ENCODE measurements at places on chromosomes 12 and 14.
A peak's percentile ranks its signal among the peaks of the same experiment; 100 is the strongest.

- no peak for DNase-seq
These were observed 13.8 kb downstream of the ASCL1 start for GRCh38 chr12:102971227-102971626.

DNA sequence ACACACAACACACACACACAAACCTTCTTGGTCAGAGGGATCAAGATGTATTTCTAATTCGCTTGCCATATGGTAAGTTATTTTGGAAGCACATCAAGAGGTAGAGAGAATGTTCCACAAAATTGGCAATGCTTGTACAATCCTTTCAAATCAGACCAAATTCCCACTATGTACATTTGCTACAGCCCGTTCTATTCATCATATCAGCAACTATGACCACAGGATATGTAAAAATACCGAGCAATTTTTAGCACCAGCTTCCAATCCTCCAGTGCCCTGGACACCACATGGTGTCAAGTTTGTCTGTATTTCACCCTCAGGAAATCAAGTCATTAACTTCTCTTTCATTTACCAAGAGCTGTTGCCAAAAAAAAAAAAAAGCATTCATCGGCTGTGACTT, 21.2 kb downstream of the TBX5 start:
- no peak for DNase-seq

GRCh38 chr14:76927971-76928700, 100.4 kb downstream of the IRF2BPL start:
- DNase-seq, result no peak

DNA sequence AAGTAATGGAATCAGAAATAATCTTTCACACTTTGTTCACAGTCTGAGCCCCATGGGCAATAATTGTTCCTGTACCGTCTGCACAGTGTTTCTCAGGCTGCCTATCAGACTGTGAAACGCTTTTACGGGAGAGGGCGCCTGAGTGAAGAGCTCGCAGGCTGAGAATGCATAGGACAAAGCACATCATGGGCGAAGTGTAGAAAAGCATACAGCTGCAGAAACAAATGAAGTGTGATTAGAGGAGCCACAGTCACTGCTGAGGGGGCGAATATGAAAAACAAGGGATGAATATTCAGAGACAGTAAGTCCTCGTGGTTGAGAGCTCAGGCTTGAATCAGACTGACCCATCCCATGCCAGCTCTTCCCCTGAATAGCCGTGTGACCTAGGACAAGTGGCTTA, 438.4 kb upstream of the DCN start:
- DNase-seq, result no peak

DNA sequence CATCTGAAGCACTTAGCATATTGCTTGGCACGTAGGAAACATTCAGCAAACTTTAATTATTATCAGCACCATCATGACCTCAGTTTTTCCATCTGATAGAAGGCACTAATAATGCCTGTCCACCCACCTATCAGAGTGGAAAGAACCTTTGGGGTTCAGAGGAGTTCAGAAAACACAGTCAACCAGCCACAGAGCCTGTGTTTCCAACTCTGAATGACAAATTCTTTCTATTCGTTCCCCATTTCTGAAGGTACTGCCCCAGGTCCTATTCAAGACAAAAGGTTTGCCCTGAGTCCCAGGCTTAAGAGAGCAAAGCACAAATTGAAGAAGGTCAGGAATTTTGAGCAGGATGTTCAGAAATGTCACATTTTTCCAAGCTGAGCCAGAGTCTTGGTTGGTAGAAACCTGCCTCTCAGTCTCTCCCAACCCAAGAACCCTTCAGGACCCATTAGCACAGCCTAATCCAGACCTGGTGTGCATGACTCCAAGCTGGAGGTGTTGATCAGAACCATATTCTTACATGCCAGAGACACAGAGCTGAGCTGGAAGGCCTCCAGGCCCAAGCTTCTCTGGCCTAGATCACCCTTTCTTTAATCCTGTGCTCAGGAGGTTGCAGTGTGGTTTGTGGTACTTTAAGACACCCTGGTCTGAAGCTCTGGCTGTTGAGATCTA, 114.4 kb downstream of the TBX5 start:
- DNase-seq, result no peak

DNA sequence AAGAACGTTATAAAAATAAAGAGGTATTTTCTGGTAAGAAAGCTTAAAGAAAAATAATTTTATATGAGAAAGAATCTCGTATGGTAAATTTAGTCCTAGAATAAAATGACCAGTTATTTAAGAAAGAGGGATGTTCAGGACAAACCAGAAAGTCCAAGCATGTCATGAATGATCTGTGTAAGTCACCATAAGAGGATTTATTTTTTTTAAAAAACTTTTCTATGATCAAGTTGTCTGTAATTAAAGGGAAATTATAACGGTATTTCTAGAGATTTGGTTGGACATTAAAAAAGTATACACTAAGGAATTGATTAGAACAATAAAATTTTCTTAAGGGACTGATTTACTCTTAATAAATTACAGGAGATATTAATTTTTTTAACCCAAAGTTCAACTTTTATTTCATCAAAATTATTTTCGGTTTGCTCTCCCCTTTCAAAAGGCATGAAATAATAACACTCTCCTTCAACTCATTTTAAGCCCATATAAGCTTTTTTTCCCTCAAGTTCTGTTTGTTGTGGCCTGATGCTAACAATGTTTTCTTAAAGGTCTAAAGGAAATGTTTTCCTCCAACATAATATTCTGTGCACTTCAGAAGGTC, 49.9 kb upstream of the CPSF6 start:
- DNase-seq, result no peak

DNA sequence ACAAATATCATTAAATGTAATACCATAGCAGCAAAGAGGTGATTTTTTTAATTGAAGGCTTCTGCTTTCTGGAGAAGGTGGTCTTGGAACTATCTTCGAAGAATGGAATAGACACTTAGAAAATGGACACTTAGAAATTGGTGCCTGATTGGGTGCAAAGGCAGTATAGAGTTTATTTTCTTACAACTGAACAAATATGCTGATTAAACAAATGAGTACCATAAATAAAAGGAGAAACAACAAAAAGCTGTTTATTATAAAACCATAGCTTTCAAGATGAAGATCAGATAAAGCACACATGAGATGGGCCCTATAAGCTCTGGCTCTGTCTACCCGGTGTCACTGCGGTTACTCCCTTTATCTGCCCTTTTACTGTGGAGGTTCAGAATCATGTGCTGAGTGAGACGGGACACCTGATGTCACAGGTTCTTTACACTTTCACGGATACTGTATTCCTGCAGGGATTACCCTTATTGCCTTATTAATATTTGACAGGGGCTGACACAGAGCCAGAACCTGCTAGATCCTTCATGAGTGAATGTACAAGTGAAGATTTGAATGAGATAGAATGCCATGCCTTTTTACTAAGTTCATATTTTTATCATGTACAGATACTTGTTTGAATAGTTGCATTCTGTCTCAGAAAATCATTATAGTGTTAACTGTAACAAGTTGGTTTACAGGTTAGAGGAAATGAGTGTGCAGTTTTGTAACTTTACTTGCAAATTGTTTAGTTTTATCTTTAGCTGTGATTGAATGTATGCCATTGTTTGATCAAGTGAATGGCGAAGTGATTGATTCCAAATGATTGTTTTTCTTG, 477.5 kb upstream of the RGS6 start:
- no peak for DNase-seq

GRCh38 chr14:81219759-81220579, 790 bp downstream of the GTF2A1 start:
- peak; percentile 33 for DNase-seq

- DNase-seq, result no peak
These were observed 276.3 kb downstream of the DUSP6 start for GRCh38 chr12:89075880-89076540.

- no peak for DNase-seq
These were observed 104.8 kb downstream of the DPF3 start for GRCh38 chr14:72788972-72789728.

DNA sequence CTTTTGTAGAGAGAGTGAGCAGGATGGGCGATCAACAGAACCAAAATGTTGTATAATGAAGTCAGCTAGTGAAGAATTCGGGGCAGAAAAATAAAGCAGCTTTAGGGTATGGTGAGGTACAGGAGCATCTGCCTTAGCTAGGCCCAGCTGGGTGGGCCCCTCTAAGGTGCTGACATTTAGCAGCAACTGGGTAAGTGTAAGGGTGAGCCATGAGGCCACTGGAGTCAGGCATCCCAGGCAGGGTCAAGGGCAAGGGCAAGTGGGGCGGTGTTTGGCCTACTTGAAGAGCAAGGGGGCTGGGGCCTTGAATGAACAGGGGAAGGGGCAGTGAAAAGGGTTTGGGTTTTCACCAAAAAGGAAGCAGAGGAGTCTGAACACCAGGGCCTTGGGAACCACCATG, 583.6 kb downstream of the BCL11B start:
- DNase-seq, result no peak

DNA sequence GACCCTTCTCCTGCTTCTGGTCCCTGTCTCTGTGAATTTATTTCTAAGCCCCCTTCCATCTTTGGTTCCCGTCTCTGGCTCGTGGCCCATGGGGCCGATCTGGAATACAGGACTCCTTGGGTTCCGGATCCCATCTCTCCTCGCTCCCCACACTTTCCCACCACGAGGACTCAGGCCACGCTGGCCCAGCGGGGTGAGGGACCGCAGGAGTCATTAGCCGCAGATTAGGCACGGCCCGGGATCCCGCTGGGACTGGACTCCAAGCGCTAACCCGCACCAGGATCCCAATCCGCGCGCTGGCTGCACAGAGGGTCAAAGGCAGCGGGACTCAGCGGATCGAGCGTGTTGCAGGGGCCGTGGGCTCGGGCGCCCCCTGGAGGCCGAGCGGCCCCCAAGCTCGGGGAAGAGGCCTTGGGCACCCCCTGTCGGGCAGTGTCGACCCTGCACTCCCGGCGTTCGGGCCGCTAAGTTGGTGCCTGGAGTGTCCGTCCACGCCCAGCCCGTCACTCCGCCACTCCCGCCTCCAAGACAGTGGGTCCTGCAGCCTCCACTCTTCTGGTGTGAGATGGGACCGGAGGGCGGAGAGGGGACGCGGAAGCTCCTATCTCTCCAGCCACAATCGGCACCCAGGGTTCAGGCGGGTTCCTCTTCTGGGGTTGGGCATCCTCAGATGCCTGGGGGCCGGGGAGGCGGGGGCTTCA, 9.5 kb downstream of the SHMT2 start:
- DNase-seq, result peak; percentile 89

- DNase-seq, result no peak
These were observed 22.3 kb downstream of the KCNK10 start for GRCh38 chr14:88300817-88301216.

DNA sequence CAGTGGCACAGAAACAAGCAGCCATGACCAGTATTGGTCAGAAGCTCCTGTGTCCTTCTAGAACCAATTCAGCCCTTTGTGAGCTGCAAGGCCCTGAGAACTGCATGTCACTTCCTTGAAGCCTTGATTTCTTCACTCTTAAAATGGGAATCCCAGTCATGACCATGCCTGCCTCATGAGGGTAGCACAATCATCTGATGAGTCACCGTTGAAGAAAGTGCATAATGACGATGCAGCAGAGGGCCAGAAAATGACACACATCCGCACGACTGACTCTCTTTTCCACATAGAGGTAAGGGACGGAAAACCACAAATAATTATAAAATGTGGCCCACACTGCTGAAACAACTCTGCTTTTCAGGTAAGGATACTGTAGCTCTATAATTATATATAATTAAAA, 777.4 kb downstream of the BCL11B start:
- no peak for DNase-seq

- DNase-seq, result no peak
These were observed 166.7 kb downstream of the TMTC3 start for GRCh38 chr12:88308825-88309224.

- DNase-seq, result no peak
These were observed 7.3 kb upstream of the ZNF740 start for GRCh38 chr12:53173085-53173715.

- DNase-seq, result no peak
These were observed 277.6 kb downstream of the ADGRD1 start for GRCh38 chr12:131231032-131231980.

DNA sequence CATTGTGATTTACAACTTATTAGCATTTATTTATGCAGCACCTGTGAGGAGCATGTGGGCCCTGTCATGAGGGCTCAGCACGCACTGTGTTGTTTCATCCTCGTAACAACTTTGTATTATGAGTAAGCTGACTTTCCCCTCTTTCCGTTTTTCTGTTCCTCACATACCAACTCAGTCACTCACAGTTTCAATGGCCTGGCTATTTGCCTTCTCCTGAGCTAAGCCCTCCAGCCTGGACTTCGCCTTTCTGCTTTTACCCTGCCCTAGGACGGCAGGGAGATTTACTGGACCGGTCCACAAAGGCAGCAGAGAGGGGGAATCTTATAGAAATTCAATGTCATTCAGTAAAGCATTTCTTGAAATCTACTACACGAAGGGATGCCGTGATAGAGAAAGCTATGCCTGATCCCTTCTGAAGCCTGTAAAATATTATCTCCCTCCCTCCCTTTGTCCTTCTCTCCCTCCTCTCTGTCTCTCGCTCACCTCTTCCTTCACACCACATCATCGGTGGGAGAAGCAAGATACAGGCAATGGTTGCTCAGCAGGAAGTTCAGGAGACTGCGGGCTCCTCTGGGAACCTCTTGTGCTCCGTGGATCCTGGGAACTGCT, 219.2 kb upstream of the TBX3 start:
- DNase-seq, result no peak

GRCh38 chr12:41521872-41522379, 333.8 kb downstream of the PDZRN4 start:
- no peak for DNase-seq

- no peak for DNase-seq
These were observed 131.3 kb downstream of the ITPR2 start for GRCh38 chr12:26701604-26702215.

- no peak for DNase-seq
These were observed 84.9 kb upstream of the FOXG1 start for GRCh38 chr14:28681681-28682080.

GRCh38 chr12:32659908-32660440, 19.1 kb upstream of the DNM1L start:
- no peak for DNase-seq

GRCh38 chr12:93199831-93200236, 177.9 kb upstream of the NUDT4 start:
- no peak for DNase-seq

GRCh38 chr14:94049625-94050023, 23.5 kb downstream of the OTUB2 start:
- no peak for DNase-seq

- no peak for DNase-seq
These were observed 23.1 kb downstream of the ENTPD5 start for GRCh38 chr14:73995977-73996378.
